ENCODE measurements at places on chromosomes 6 and 20.

- DNase-seq = no peak
Measured at GRCh38 chr6:6707143-6707542, 118.6 kb downstream of the LY86 start.

- DNase-seq = no peak
Measured at GRCh38 chr6:142881290-142881689, 63.7 kb downstream of the HIVEP2 start.

- no peak for DNase-seq
Measured at GRCh38 chr6:158283304-158283980, 28.8 kb upstream of the TULP4 start.

- DNase-seq = no peak
Measured at GRCh38 chr6:30480536-30481156, 8.7 kb upstream of the HLA-E start.

DNA sequence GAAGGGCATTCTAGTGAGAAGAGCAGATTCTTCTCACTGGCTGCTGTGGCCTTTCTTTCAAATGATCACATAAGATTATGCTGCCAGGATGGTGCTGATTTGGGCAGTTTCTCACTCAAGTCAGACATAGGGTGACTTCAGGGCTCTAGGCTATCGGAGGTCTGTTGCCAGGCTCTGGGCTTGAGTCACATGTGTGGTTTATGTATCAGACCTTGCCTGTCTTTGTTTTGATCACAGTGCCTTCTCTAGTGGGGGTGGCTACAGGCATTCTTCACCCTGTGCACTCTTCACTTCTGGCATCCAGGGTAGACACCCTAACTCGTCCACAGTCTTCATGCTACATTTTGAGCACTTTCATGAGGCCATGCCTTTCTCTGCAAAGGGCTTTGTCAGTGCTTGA is 823.7 kb upstream of the MAN1A1 start:
- no peak for DNase-seq

GRCh38 chr20:17659801-17660200 is 22.2 kb downstream of the RRBP1 start:
- no peak for DNase-seq

DNA sequence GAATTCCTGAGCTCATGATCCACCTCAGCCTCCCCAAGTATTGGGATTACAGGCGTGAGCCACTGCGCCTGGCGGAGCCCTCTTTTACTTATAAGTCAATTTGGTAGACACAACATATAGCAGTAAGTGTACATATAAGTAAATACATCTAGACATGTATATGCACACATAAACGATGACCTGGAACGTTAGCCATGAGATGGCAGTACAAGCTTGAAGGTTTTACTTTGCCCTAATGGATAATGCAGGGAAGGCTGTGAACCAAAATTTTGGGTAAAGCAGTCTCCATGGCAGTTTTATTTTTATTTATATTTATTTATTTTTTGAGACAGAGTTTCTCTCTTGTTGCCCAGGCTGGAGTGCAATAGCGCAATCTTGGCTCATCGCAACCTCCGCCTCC is 2.4 kb upstream of the GNMT start:
- DNase-seq = no peak

DNA sequence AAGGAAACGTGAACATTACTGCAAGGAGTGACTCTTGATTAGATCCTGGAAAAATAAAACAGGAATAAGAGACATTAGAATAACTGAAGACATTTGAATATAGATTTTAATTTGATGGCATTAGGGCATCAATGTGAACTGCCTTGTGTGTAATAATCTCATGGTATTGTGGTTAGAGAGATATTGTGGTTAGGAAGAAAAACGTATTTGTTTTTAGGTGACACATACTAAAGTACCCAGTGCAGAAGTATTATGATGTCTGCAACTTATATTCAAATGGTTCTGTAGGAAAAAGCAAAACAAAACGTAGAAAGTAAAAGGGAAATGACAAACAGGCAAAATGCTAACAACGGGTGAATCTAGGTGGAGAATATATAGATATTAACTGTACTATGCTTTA is 65.9 kb upstream of the OGFRL1 start:
- DNase-seq = no peak

DNA sequence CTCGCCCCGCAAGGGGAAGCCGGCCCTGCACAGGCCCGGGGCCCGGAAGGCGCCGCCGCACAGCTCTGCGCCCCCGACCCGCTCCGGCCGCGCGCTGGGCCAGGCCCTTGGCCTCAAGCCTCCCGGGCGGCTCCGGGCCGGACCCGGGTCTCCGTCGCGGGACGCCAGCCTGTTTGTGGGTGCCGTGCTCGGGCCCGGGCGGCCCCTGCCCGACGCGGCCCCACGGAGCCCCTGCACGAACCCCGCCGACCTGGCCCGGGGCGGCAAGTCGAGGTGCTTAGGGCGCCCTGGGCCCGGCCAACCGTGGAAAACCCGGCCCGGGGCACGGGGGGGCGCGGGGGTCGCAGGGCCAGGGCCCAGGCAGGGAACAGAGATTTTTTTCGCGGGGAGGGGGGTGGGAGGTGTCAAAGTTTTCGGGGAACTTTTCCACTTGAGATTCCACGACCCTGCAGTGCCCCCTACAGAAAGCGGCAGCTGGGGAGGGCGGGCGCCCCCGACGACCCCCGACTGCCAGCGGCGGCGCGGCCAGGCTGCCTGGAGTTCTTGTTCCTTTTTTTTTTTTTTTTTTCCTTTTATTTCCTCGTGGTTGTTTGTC is 805 bp upstream of the STX16 start:
- peak; percentile 26 for DNase-seq

All from activated CD4-positive, alpha-beta T cell treated with anti-CD3 and anti-CD28 coated beads for 1 hour (primary cell).